ENCODE measurements at places on chromosomes 2 and 18. TPM values are rescaled to one million over a fixed set of nuclear protein-coding genes. Genes with fewer than 3 reads are reported as not detected.

DNA sequence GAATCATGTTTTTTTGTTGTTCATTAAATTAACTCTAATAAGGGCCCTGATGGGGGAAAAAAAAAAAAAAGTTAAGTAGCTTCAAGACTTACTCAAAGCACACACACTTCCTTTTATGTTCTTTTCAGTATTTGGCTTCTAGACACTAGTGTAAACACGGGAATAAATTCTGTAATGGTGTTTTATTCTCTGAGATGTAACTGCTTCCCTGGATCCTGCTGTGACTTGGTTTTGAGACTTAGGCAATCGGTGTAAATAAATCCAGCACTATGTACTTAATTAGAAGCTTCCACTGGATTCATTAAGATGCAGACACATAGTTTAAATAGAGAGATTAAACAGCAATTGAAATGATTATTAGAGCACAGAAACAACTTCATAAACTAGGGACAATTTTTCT lies 26.1 kb upstream of the AP1S3 start:
- DNase-seq: no peak
- H3K27me3 ChIP-seq: no peaks in the 10 kb centered on the region
- peaks cover 17% of the 10 kb centered on the region for H3K36me3 ChIP-seq
- H3K4me1 ChIP-seq: peaks cover 13% of the 10 kb centered on the region
- no peak overlapping the region for H3K27ac ChIP-seq
- H3K4me3 ChIP-seq: no peak overlapping the region

DNA sequence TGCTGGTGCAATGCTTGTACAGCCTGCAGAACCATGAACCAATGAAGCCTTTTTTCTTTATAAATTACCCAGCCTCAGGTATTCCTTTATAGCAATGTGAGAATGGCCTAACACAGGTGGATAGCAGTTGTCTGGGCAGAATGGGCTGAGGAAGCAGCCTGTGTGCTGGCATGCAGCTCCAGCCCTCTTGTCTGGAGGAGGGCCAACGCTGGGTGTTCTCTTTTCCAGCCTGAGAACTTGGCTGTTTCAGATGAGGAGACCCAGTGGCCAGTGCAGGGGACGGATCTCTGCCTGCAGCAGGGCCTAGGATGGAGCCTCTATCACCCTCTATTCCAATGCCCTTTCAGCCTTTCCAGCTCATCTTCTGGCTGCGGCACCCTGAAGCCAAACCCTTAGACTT lies 58.8 kb downstream of the CTIF start:
- H3K27me3 ChIP-seq: no peaks in the 10 kb centered on the region
- H3K27ac ChIP-seq: no peak overlapping the region
- no peak overlapping the region for H3K4me3 ChIP-seq
- peaks cover 57% of the 10 kb centered on the region for H3K36me3 ChIP-seq

DNA sequence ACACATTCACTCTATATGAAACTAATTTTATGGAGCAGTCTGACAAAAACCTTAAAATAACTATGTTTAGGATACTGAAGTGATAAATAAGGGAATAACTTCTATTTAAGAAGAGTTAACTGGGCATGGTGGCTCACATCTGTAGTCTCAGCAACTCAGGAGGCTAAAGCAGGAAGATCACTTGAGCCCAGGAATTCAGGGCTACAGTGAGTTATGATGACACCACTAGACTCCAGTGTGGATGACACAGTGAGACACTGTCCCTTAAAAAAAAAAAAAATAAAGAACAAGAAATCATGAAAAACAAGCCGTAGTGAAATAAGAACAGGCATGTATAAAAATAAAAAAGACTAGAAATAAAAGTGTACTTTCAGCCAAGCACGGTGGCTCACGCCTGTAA lies 82.0 kb downstream of the THADA start:
- H3K4me3 ChIP-seq: no peak overlapping the region
- no peak for DNase-seq
- no peak overlapping the region for H3K27ac ChIP-seq
- no peaks in the 10 kb centered on the region for H3K27me3 ChIP-seq
- peaks cover 12% of the 10 kb centered on the region for H3K36me3 ChIP-seq
- H3K4me1 ChIP-seq: peaks cover 42% of the 10 kb centered on the region

Gene GKN2
- not detected for total RNA-seq

Gene NEB
- total RNA-seq: 0.03 TPM

Gene RFTN2
- 0.21 TPM for total RNA-seq

- no peak overlapping the region for H3K4me3 ChIP-seq
- DNase-seq: peak; percentile 82
- H3K36me3 ChIP-seq: peaks cover 72% of the 10 kb centered on the region
- H3K4me1 ChIP-seq: peaks cover 38% of the 10 kb centered on the region
These were observed 37.8 kb downstream of the FAM168B start for GRCh38 chr2:131055169-131056065.

- no peaks in the 10 kb centered on the region for H3K27me3 ChIP-seq
- H3K4me1 ChIP-seq: peaks cover 5% of the 10 kb centered on the region
- peak overlapping the region; percentile 27 for H3K4me3 ChIP-seq
- peak; percentile 71 for DNase-seq
- H3K27ac ChIP-seq: no peak overlapping the region
These were observed 151.6 kb downstream of the DTNB start for GRCh38 chr2:25521665-25522387.
